ENCODE measurements at places on chromosomes 3 and 15.

- peak; percentile 100 for DNase-seq
These were observed 49.8 kb upstream of the SLC4A7 start for GRCh38 chr3:27533718-27534573.

DNA sequence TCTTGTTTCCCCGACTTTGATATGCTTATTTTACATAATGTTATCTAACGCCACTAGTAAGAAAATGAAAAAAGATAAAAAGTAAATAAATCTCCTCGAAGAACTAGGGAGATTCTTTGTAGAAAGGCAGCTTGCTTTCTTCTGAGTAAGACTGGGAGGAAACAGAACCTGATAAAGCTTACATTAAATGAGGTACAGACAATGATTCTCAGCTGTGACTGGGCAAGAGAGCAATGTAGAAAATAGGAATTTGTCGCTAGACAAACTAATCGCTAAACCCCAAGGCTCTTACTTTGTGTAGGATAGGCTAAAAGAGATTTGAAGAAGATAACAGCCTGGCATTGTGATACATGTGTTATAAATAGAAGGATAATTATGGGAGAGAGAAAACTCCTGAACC, 919.0 kb upstream of the ALCAM start:
- DNase-seq = no peak

- DNase-seq = no peak
These were observed 4.3 kb downstream of the PTH1R start for GRCh38 chr3:46881596-46882376.

- DNase-seq = no peak
These were observed 139.3 kb upstream of the ROBO2 start for GRCh38 chr3:76900596-76900995.

DNA sequence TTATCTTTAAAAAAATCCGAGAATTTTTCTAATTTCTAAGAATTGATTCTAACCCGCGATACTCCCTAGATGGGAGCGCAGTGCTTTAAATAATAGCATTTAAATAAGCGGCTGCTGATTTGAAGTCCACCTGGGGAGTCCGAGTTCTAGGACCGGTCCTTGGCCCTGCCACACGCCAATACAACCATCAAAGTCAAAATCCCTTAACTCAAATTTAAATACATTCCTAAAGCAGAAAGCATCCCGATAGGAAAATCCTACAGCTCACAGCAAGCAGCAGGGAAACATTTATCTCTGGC, 508 bp upstream of the ECT2 start:
- no peak for DNase-seq

GRCh38 chr3:127985216-127985615, 67.0 kb upstream of the SEC61A1 start:
- no peak for DNase-seq

DNA sequence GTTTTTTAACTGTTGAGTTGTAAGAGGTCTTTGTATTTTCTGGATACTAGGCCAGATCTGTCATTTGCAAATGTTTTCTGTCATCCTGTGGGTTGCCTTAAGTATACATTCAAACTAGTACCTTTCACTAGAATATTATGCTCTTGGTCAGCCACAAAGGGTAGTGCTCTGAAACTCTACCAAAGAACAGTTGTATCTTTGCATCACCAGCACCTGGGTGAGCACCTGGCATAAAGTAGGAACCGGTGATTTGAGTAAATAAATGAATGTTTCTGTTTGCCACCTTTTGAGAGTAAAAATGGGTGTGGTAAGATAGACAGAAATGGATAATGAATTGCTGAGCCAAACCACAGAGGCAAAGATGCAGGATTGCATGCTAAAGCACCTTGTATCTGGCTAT, 98.7 kb downstream of the SLCO3A1 start:
- DNase-seq = no peak

- DNase-seq = no peak
These were observed 515.4 kb upstream of the IL12A start for GRCh38 chr3:159473206-159473605.

DNA sequence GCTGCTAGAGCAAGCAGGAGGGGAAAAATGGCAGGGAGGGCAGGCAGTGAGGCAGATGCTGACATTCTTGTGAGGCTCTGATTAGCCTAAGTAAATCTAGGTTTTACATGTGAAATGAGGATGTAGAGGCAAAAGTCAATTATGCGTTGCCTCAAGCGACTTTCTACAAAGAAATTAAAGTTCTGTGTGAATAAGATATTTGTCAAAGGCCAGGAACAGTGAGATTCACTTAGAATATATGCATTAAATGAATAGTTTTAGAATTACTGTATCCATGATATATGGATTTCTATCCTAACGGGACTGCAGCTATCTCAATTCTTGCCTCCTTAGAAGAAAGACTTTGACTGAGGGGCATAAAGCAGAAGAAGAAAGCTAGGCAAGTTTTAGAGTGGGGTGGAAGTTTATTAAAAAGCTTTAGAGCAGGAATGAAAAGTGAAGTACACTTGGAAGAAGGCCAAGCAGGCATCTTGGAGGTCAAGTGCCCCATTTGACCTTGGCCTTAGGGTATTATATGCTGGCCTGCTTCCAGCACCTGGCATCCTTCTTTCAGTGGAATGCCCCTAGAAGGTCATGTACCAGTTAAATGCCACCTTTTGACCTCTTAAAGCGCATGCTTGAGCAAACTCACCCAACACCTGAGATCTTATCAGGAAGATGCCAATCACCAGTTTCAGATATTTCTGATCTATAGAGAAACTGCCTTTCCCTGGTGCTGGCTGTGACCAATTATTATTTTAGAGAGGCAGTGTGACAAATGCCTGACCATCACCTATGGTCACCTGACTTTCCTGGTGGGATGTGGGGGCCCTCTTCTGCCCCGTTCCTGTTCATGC, 38.2 kb downstream of the OSTN start:
- no peak for DNase-seq

- DNase-seq = peak; percentile 79
These were observed 395.2 kb upstream of the TPM1 start for GRCh38 chr15:62647202-62647842.

- no peak for DNase-seq
These were observed 72.0 kb upstream of the RASGRP1 start for GRCh38 chr15:38636597-38636996.

DNA sequence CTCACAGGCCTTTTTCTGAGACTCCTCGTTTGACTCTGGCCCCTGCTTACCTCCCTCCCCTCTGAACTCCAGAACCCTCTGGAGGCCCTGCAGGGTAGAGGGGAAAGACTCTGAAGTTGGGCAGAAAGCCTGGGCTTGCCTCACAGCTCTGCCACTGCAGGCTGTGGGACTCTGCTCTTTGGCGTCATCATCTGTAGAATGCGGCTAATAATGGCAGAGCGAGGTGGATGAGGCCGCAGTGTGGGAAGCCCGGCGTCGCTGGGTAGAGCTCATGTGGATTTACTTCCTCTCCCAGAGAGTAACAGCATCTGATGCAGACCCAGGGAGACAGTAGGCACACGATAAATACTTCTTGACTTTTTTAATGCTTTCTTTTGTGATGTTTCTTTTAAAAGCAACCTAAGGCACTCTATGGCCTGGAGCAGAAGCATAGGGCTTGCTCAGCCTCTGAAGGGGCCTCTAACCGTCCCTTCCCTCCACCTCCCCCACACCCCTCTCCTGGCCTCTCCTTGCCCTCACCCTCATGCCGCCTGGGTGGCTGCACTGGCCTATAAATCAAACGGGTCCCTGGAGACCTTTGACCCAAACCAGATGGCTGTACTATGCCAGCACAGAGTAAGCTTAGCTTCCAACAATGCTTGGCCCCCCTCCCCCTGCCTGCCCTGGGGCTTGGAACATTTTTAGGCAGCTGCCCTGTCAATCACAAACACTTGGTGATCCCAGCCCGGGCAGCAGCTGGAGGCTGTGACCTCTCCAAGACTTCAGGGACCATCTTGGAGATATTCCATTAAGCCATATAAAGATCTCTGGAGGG, 32.9 kb downstream of the SPSB4 start:
- DNase-seq = no peak

- DNase-seq = no peak
These were observed 74.7 kb downstream of the SEC22A start for GRCh38 chr3:123276346-123277006.

GRCh38 chr3:55859305-55859704, 372.2 kb upstream of the WNT5A start:
- no peak for DNase-seq

GRCh38 chr15:27797765-27798164, 301.4 kb downstream of the OCA2 start:
- DNase-seq = no peak

- DNase-seq = peak; percentile 97
These were observed 43.0 kb downstream of the ARRDC4 start for GRCh38 chr15:98003518-98003917.

GRCh38 chr3:194100856-194101390, 35.0 kb upstream of the HES1 start:
- no peak for DNase-seq

DNA sequence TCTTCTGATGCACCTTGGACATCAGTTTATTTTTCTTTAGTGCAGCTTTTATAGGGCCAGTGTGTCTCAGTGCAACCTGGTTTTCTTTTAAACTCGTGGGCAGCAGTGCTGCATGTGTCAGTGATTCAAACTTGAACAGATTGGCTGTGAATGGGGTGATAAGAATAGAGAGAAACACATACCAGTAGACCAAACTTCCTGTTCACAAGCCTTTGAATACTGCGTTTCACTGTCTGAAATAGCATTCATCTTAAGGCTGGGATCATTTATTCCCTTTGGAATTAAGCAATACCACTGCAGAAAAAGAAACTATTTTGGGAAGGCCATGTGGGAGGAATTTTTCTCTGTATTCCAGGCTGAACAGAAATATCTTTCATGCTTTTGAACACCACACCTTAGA, 51.7 kb downstream of the PHLDB2 start:
- DNase-seq = no peak

- no peak for DNase-seq
These were observed 27.5 kb downstream of the NCBP2 start for GRCh38 chr3:196914866-196915265.

- peak; percentile 56 for DNase-seq
These were observed 197.6 kb upstream of the CFAP20DC start for GRCh38 chr3:59247402-59247841.

GRCh38 chr15:50109076-50109987, 9.7 kb downstream of the ATP8B4 start:
- DNase-seq = peak; percentile 44

Data from epithelial cell of esophagus (primary cell).